ENCODE measurements at places on chromosomes 5 and 9. TPM values are rescaled to one million over a fixed set of nuclear protein-coding genes. Genes with fewer than 3 reads are reported as not detected.

Gene CCNI2
- total RNA-seq: 0.36 TPM

DNA sequence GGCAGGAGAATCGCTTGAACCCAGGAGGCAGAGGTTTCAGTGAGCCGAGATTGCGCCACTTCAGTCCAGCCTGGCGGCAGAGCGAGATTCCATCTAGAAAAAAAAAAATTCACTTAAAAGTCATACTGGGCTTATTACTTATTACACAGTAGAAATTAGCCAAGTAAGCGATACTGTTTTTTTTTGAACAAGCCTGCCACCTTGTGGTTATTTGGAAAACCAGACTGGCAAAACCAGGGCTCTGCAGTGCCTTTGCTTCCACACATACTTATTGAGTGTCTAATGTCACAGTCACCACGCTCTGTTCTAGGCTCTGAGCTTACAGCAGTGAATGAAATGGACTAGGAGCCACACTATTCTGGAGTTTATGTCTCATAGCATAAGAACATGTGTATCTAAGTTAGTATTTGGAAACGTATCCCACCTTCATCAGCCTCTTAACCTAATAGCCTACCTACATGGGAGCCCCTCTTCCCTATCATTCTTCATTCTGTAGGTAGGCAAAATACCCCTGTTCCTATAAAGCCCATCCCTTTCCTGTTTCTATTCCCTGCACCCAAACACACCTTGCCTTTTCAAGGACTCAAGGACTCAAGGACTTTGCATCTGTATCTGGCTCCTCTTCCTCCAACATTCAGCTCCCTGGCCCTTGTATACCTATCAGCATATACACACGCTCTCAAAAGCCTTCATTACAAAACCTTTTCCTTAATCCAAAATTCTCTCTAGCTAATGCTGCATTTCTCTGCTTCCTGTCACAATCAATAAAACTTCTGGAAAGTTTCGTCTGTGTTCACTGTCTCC lies 13.9 kb upstream of the BASP1 start:
- H3K27ac ChIP-seq: no peak overlapping the region
- no peaks in the 10 kb centered on the region for H3K36me3 ChIP-seq
- no peak overlapping the region for H3K4me3 ChIP-seq
- peaks cover 14% of the 10 kb centered on the region for H3K27me3 ChIP-seq
- peaks cover 4% of the 10 kb centered on the region for H3K4me1 ChIP-seq
- no peak for DNase-seq

DNA sequence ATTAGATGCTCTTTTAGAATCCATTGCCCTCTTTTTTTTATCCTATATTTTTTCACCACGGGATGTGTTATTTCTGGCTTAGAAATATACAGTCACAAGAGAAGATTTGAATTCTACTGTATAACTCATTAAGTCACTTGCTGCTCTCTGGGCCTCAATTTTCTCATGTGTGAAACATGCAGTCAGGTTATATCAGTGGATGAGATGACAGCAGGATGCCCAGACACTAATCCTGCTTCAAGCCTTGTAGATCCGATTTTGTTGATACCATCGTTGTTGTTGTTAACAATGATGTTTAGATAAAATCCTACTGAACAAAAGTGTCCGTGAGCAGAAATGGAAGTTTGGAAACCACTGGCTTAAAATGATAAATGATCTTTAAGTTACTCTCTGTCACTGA lies 421.9 kb upstream of the DMAC1 start:
- DNase-seq: no peak
- H3K27me3 ChIP-seq: peaks cover 3% of the 10 kb centered on the region
- peaks cover 22% of the 10 kb centered on the region for H3K4me1 ChIP-seq
- H3K27ac ChIP-seq: no peak overlapping the region
- no peak overlapping the region for H3K4me3 ChIP-seq
- H3K36me3 ChIP-seq: no peaks in the 10 kb centered on the region

Gene LCN15
- not detected for total RNA-seq
